ENCODE measurements at places on chromosomes 1 and 21. TPM values are rescaled to one million over a fixed set of nuclear protein-coding genes. Genes with fewer than 3 reads are reported as not detected.

Gene NES
- total RNA-seq: 6.0 TPM

- DNase-seq: no peak
These were observed 1.0 kb upstream of the DCAF6 start for GRCh38 chr1:167935216-167936067.

DNA sequence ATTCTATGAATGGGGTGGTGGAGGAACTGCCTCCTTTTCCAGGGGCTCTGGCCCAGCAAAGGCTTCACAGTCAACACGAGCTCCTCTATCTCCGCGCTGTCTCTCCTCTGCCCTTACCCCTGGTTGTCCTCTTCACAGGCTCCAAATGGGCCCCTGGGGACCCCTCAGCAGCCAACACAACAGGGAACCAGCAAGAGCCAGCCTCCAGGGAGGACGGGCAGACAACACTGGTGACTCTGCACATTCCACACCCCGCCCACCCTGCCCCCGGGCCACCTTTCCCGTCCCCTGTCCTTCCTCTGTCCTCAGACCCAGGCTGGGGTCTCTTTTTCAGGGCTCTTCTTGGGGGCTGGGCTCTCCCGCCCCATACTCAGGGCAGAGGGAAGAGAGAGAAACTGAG, 17.5 kb upstream of the ETV3 start:
- no peak for DNase-seq

DNA sequence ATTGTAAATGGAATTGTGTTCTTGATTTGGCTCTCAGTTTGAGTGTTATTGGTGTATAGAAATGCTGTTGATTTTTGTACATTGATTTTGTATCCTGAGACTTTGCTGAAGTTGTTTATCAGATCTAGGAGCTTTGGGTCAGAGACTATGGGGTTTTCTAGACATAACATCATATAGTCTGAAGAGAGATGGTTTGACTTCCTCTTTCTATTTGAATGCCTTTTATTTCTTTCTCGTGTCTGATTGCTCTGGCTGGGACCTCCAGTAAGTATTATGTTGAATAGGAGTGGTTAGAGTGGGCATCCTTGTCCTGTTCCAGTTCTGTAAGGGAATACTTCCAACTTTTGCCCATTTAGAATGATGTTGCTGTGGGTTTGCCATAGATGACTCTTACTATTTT, 39.1 kb upstream of the ANGPTL1 start:
- no peak for DNase-seq

Gene NTRK1
- total RNA-seq: not detected

DNA sequence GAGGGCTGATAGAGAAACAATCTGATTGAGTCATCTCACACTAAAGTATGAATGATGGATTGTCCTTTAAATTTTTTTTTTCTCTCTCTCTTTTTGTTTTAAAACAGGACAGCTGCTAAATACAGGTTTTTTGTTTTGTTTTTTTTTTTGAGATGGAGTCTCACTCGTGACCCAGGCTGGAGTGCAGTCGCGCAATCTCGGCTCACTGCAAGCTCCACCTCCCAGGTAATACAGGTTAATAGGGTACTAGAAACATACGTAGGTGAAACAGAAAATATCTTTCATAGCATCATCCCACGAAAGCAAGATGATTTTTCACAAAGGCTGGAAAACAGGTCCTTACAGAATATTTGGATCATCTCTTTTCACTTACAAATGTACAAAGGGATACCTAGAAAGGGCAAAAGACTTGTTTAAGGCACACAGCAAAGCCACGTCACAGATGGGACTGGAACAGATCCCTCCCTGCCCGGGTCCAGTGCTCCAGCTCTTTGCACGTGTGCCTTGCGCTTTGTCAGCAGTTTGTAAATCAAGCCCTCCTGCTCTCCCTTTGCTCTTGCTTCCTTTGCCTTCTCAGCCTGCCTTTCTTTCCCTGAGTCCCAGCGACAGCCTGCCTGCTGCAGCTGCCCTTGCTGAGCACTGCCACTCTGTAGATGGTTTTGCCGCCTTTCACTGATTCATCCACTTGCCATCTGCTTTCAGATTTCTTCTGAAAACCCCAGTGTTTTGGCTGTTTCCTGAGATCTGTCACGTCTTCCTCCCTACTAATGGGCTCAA, 171.3 kb upstream of the BEND5 start:
- DNase-seq: no peak
